ENCODE measurements at places on chromosomes 5 and 9.

GRCh38 chr9:92642564-92642963 is 27.4 kb downstream of the IPPK start:
- peak; percentile 42 for DNase-seq

- DNase-seq = no peak
Observed at GRCh38 chr5:98791001-98791519, 17.6 kb downstream of the RGMB start.

- no peak for DNase-seq
Observed at GRCh38 chr9:135320943-135321342, 158.6 kb upstream of the PPP1R26 start.

DNA sequence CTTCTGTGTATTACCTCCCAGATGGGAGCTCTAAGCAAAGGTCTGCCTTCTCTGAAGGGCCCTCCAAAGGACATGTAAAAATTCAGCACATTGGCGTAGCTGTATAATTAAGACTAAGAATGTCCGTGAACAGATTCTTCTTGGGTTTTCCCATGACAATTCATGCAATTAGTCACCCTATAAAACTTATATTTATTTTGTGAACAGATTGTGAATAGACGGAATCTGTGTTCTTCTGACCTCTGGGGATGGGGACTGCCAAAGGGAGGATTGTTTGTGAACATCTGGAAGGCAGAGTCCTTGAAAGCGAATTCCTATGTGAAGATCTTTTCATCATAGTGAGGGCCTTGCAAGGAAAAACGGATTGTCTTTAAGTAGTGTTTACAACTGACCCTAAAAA is 111.3 kb downstream of the EGFLAM start:
- no peak for DNase-seq

- DNase-seq = no peak
Observed at GRCh38 chr5:103919506-103919905, 356.9 kb upstream of the NUDT12 start.

GRCh38 chr5:68129364-68129763 is 86.2 kb upstream of the PIK3R1 start:
- no peak for DNase-seq

DNA sequence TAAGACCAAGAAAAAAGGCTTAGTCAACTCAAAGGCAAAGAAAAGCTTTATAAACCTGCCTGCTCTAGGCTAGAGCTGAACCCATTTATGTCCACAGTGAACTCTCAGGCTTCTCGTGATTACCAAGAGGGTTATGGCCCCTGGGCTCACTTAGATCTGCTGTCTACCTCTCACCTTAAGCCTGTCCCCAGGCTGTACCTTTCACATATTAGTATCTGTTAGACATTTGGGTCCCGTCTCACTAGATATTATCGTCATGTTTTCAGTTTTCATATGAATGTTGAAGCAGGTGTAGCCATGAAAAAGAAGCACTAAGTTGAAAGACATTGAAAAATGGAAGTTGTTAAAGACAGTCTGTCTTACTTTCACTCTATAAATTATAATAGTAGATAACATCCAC is 75.2 kb upstream of the COX7C start:
- DNase-seq = no peak

- no peak for DNase-seq
Observed at GRCh38 chr5:16733331-16734006, 116.7 kb upstream of the RETREG1 start.

DNA sequence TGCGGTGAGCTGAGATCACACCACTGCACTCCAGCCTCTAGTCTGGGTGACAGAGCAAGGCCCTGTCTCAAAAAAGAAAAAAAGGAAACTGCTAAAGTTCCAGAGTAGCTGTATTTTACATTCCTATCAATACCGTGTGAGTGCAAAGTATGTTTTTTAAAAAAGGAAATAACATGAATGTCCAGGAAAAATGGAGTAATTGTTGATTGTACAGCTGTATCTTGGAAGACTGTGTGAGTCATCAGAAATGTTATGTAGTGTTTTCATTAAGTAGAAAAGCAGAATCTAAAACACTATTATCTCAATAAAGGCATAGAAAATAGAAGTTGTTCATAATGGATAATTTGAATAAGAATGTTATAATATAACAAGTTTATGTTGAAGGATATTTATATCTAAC is 53.9 kb downstream of the ZCCHC7 start:
- no peak for DNase-seq

- DNase-seq = no peak
Observed at GRCh38 chr9:89802781-89803355, 198.1 kb downstream of the GADD45G start.

DNA sequence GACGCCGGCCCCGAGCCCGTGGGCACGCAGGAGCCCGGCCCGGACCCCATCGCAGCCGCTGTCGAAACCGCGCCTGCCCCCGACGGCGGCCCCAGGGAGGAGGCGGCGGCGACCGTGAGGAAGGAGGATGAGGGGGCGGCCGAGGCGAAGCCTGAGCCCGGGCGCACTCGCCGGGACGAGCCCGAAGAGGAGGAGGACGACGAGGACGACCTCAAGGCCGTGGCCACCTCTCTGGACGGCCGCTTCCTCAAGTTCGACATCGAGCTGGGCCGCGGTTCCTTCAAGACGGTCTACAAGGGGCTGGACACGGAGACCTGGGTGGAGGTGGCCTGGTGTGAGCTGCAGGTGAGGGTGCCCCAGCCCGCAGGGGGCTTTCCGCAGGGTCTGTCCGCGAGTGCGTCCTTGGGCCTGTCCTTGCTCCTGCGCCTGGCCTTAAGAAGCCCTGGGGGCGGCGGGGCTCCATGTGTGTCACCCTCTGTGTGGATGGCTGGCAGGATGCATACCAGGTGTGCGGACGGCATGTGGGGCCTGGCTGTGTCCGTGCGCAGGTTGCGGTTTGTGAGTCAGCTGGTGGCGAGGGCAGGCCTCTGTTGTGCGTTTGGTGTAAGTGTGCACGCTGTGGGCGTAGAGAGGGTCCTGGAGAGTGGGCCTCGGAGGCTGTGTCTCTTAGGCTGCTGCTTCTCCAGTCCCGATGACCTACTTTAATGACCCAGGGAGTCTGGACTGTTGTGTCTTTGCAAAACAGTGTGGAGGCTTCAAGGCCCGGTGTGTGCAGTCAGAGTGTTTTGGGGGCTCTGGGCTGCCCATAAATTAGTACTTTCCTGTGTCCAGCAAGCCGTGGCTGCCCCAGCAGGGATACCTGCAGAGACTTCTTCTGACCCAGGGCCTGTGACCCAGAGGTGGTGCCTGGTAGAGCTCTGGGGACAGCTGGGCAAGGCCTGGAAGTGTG is 1.6 kb downstream of the WNK2 start:
- no peak for DNase-seq

DNA sequence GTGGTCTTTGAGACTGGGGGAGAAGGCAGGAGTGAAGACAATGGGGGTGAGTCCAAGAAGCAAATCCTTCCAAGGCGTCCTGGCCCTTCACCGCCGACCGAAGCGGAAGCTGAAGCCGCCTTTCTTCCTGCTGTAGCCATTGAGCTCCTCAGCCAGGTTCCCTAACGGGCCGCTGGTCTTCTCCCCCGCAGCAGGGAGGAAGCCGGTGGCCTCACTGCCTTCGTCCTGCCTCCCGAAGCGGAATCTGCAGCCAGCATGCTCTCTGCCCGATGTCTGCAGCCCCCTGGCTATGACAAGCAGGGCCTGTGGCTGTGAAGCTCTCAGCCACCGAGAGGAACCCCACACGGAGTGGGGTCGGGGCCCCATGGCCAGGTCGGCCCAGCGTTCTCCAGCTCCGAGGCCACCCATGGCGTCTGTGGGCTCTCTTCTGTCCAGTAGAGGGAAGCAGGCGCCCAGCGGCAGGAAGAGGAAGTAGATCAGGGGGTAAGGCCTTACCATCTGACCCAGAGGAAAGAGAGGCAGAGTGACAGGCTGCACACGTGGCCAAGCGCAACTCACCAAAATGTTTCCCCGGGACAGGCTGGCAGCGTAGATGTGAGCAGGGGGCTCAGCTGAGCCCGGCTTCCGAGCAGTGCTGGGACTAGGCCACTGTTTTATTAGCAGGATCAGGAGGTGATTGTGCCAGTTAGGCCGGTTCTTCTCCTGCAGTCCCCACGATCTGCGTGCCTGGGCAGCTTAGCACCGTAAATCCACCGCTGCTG is 3.1 kb downstream of the QRFP start:
- DNase-seq = no peak

DNA sequence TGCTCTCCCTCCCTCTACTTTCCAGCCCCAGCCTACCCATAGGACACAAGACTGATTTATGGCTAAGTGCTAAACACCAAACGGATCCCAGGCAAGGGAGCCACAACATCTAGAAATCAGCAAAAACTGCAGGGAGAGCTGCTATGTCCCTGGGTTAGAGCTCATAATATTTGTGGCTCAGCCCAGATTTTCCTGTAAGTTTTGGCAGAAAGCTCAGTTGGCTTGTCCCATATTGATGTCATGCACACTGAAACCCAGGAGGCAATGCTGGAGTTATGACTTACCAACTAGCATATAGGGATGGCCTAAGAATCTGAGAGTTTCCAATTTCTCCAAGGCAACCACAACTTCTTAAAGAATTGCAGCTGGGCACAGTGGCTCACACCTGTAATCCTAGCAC is 44.7 kb upstream of the MYOT start:
- DNase-seq = no peak

- DNase-seq = peak; percentile 36
Observed at GRCh38 chr9:61667559-61668121, 477.8 kb downstream of the SPATA31A7 start.

- no peak for DNase-seq
Observed at GRCh38 chr5:179504191-179504590, 46.2 kb upstream of the RUFY1 start.

- DNase-seq = no peak
Observed at GRCh38 chr9:81724242-81724889, 35.0 kb upstream of the TLE1 start.

- DNase-seq = no peak
Observed at GRCh38 chr9:96655198-96655851, at the start of gene PRXL2C. Gene PRXL2C, minus strand, starts transcription at chr9:96655317. Its CDS starts 36 bp downstream, at chr9:96655281.

DNA sequence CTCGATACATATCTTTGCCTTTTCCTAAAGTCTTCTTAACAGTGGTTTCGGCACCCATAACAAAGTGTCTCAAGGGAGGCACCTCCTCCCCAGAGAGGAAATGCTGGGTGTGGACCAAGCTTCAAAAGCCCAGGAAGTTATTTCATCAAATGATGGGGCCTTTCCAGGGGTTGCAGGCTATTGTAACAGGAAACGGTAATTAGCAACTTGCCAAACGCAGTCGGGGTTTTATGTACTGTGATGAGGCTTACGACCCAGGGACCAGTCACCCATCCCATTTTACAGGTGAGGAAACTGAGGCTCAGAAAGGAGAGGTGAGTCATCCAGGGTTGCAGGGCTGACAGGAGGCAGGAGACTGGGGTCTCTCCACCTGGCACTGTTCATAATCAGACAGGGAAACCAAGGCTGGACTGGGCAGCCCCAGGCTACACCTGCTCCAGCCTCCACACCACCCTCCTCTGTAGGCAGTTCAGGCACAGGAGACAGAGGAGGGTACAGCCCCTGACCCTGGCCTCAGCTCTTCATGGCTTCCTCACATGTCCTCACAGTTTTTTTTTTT is 30.0 kb upstream of the SUSD3 start:
- DNase-seq = no peak

DNA sequence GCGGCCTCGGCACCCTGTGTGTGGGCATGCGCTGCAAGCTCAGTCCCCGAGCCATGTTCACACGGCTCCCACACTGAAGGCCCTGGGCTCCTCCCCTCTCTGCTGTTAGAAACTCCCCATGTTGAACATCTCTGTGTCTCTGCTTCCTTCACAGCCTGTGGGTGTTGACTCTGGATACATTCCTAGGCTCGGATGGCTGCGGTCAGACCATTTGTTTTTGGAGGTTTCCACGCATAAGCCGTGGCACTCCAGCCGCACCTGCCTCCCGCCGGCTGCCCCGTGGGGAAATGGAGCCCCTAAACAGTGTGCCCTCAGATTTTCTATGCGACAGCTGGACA is 31.2 kb upstream of the LRRC14B start:
- DNase-seq = no peak

- no peak for DNase-seq
Observed at GRCh38 chr9:17082343-17083064, 52.3 kb upstream of the CNTLN start.

GRCh38 chr9:114482593-114482992 is 22.7 kb downstream of the WHRN start:
- DNase-seq = no peak

DNA sequence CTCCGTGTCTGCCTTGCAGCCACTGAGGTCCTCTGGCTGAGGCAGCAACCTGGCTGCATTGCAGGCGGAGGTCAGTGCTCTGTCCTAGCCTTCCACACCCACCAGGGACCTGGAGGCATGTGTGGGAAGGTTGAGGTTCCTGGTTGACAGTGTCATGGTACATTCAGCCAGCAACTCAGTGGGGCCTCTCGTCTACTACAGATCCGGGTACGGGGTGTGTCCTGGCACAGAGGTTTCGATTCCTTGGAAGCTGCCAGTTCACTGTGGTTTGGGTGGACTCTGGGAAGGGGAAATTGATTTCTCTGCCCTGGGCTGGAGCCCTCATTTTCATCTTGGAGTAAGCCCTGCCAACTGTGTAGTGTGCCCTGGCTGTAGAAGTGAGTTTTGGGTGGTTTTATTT is 45.1 kb downstream of the PDE8B start:
- DNase-seq = no peak

GRCh38 chr5:98770209-98770910 is 3.1 kb upstream of the RGMB start:
- DNase-seq = no peak

DNA sequence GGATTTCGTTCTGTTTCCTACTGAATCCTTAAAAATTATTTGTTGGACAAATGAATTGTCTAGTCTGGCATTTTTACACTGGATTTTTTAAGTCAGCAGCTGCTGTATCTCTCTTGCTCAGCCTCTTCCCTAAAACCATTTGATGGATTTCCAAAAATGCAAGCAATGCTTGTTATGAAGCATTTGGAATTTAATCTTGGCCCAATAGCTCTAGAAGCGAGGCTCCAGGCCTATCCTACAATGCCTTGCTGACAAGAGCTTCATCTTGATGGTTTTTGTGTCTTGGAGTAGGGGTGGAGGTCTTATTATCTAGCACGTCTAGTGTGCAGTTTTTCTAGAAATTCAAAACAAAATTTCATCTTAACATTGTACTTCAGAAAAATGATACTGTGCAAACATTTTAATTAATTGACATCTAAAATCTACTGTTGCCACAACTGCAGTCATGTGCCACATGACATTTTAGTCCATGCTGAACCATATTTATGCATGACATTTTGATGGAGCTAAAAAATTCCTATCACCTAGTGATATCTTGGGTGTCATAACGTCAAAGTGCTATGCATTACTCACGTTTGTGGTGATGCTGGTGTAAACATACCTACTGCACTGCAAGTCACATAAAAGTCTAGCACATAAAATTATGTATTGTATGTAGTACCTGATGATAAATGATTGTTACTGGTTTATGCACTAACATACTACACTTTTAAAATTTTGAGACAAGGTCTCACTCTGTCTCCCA is 5.9 kb upstream of the RAD23B start:
- no peak for DNase-seq

GRCh38 chr5:115372146-115372545 is 75.7 kb upstream of the CCDC112 start:
- DNase-seq = no peak

DNA sequence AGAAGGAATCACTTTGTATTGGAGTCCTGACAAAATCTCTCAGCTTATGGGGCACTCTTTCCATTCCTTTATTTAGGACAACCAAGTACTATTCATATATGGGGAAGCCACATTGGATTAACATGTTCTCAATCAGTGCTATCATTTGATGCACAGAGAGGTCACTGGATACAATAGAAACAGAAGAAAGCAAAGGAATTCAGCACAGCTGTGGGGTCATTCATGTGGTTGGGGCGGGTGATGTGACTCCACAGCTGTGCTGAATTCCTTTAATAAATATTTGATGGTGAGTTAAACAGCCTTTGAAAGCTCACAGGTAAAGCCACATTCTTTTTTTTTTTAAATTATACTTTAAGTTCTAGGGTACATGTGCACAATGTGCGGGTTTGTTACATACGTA is 854 bp upstream of the TEX48 start:
- DNase-seq = no peak
